ENCODE measurements at places on chromosomes 7 and 10.

GRCh38 chr7:128867842-128868623 is 5.4 kb downstream of the ATP6V1F start:
- no peak for DNase-seq

DNA sequence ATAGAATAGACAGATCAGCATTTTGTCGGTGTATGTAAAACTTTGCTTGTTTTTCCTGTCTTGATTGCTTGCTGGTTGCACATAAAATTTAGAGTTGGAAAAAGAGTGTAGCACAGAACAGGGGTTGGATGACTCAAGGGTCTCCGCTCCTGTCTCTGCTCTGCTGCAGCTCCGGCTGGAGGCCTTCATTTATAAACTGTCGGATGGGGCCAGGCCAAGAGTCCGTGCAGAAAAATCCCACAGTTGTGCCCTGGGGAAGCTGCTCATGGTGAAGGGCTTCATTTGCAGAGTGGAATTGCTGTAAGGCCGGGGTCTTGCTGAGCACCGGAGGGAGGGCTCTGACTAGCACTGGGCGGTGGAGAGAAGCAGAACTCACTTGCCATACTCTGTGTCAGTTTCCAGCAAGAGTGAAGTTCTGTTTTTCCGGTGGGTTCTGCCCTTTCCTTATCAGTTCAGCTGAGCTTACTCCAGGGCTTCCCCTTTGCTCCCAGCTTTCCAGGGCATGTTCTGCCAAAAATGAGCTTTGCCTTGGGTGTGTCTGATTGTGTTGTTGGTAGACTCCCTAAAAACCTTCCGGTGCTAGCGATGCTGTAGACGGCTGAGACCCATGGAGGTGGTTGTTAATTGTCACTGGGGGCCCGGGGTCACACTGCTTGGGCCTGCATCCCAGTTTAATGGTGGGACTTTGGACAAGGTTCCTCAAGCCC is 67.2 kb downstream of the CAMK1D start:
- no peak for DNase-seq

GRCh38 chr10:43781480-43782361 is 133.0 kb upstream of the ZNF32 start:
- no peak for DNase-seq

DNA sequence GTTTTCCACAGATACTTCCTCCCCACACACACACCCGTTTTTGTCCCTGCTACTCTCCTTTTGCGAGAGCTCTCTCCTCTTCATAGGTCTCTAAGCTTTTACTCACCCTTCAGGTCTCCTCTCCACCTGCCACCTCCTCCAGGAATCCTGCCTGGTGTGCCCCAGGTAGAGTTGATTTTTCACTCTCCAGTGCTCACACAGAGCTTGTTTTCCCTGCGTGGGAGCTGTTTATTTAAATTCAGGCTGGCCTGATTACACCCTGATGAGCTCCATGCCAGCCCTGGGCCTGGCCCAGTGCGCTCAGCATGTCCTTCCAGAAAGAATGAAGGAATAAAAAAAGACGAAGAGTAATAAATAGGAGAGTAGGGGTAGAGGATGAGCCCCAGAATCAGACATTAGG is 7.5 kb upstream of the CLDN4 start:
- no peak for DNase-seq

GRCh38 chr10:98623176-98623575 is 176.4 kb upstream of the HPS1 start:
- no peak for DNase-seq

DNA sequence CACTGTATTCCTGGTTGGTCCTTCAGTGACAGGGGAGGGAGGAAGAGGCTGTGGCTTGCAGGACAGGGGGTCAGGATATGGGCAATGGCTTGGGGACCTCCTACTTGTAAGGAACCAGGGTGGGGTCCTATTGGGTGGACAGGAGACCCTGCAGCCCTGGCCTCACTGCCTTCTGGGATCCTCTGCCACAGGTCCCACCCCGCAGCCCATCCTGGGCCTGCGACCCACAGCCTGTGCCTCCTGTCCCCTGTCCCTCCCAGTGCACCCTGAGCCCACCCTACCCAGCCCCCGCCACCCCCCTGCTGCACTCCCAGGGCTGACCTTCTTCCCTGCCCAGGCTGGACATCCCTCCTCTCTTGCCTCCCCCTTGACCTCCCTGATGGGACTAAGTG is 58.7 kb upstream of the MYL10 start:
- no peak for DNase-seq

DNA sequence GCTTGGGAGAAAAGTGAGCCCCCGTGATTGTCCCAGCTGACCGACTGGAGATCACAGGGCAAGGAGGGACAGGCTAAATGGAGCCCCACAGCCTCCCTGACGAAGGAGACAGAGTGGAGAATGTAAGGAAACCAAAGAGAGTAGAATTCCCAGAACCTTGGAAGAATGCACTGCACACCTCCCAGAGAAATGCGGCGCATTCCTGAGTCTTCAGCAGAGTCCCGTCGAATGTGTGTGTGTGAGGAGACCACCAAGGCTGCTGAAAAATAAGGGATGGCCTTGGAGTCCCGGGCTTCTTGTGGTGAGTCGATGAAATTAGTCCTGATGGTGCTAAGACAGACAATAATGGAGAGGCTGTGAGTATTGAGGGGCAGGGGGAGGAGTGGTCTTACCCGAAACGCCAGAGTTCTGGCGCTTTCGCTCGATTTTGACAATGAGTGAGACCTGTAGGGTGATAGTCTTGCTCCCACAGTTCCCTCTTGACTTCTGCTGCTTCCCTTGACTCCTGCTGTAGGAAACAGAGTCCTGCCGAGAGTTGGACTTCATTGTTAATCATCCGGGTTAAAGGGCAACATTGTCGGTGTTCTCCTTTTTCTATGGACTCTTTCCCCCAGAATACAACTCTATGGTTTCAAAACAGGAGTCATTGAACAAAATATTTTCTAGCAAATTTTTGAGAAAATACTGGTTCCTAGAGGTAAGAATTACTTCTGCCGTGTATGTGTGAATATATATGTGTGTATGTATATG is 103.2 kb downstream of the CNNM2 start:
- DNase-seq: no peak

DNA sequence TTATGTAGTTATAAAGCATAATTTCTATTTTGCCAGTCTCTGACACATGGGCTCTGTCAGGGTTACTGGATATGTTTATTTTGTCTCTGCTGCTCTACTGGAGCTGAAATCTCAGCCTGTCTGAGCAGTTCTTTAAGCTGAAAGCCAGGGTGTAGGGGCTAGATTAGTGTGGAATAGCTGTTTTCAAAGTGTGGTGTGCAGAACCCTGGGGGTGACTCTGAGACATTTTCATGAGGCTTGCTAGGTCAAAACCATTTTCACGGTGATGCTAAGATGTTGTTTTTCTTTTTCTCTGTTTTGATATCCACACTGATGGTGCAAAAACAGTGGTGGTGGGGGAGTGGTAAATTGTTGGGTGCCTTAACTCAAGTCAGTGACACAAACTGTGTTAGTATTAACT is 45.5 kb downstream of the CREM start:
- no peak for DNase-seq

GRCh38 chr10:81192221-81192788 is 654.6 kb downstream of the SH2D4B start:
- no peak for DNase-seq

GRCh38 chr7:139675127-139676125 is 102.4 kb downstream of the HIPK2 start:
- DNase-seq: no peak

DNA sequence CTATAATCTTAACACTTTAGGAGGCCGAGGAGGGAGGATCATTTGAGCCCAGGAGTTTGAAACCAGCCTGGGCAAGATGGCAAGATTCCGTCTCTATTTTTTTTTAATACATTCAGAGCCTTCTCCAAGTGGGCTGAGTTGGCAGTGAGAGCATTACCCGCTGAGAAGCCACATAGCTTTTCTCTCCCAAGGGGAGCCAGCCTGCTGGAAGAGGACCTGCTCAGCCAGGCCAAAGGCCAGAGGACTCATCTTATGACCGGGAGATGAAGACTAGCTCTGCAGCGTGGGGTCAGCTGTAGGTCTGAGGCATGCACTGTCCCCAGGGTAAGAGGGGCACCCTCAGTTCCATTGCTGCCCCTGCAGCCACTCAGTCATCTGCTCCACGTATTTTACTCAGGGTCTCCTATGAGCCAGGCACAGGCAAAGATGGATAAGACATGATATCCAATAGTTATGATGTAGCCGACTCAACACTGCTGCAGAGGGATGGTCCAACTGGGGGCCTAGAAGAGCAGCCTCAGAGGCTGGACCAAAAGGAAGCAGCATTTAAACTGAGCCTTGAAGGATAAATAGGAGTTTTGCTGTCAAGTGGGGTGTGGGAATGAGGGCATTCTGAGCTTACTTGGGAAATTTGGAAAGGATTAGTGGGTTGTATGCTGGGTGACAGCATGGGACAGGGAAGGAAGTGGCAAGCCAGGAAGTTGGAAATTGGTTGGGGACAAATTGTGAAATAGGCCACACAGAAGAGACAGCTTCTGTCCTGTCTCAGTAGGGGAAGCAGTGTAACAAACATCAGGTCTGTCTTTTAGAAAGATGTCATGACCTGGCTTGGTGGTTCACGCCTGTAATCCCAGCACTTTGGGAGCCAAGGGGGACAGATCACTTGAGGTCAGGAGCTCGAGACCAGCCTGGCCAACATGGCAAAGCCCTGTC is 1.6 kb upstream of the MARVELD1 start:
- no peak for DNase-seq

- DNase-seq: no peak
Measured at GRCh38 chr7:27616914-27617548, 45.7 kb downstream of the HIBADH start.

DNA sequence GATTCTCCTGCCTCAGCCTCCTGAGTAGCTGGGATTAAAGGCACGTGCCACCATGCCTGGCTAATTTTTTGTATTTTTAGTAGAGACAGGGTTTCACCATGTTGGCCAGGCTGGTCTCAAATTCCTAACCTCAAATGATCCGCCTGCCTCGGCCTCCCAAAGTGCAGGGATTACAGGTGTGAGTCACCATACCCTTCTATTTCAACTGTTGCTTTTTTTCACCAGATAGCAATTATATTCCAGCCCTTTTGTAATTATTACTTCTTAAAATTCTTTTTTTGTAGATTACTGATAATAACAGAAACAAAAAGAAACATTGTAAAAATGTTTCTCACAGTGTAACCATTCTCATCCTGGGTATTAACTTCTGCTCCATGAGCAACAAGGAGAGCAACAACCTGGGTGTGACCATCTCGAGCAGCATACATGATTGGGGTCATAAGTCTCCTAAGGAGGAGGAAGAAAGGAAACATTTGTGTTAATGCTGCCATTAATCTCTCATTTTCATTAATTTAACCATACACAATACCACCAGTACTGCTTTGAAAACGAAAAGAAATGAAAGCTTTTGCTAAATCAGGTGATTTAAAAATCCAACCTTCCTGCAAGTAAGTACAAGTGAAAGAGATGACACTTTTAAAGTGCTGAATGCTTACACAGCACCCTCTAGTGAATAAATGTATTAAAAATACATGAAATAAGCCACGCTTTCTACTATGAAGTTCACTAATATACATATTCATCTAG is 41.8 kb downstream of the ASZ1 start:
- DNase-seq: no peak

- no peak for DNase-seq
Measured at GRCh38 chr7:1757601-1758000, 87.5 kb downstream of the ELFN1 start.

- DNase-seq: no peak
Measured at GRCh38 chr7:67455508-67455907, 458.9 kb downstream of the TYW1 start.

- no peak for DNase-seq
Measured at GRCh38 chr10:29692121-29692539, 57.4 kb upstream of the SVIL start.

DNA sequence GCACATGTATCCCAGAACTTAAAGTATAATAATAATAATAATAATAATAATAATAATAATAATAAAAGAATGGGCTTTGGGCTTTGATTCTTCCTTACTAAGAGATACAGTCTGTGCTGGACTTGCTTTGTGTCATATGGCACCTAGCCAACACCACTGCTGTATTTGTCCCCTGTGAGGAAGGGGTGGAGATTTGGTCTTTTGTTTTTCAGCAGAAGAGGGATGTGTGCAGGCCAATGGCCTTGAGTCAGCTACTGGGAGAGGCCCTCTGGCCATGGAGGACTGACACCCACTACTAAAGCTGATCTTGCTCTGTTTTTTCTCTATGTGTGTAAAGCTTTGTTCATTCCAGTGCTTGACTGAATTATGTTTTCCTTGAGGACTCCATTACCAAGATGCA is 573.0 kb upstream of the PCDH15 start:
- DNase-seq: no peak

DNA sequence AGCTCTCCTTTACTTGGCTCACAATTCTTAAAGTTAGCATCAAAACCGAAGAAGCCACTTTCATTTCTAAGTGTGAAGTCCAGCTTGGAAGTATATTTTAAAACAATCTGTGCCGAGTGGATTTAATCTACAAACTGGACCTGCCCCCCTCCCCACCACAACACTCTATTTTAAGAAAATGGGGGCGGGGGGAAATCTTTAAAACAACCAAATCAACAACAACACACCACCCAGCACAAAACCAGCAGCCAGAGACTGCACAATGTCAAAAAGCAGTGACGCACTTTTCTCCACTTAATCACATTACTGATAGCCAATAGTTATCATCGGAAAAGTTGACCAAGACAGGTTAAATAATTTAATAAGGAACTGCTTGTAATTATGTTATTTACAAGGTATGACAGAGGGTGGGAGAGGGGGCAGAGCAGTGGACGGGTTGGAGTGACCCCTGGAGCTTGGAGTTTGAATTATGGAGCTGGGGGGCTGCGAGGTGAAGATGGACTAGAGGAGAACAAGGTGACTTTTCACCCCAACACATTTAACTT is 2.8 kb downstream of the EBF3 start:
- no peak for DNase-seq

- no peak for DNase-seq
Measured at GRCh38 chr10:129909080-129909479, 55.0 kb downstream of the EBF3 start.

DNA sequence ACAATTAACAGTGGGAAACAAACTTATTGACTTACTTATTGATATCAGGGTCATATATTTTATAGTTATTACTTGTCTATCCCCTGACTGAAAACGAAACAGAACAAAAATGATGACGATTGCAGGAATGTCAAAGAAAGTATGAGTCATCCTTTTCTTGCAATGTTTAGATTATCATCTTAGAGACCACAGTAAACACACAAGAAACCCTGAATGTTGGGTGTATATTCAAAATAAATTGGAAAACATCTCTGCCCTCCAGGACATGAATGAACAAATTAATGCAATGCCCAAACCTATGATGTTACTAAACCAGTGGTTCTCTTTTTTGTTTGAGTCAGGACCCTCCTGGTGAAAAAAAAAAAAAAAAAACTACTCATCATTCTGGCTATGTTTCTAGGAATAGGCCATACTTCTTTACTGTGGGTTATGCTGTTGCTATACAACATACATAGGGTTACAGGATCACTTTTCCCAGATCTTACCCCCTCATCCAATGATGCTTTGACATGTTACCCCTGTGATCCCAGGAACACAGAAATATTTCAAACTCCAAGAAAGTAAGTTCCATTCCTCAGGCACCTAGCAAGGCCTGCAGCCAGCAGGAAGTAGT is 623.4 kb upstream of the IGFBP3 start:
- no peak for DNase-seq

Data from activated naive CD4-positive, alpha-beta T cell (primary cell).